ENCODE measurements at places on chromosomes 2 and 18.

- DNase-seq = no peak
Measured at GRCh38 chr18:3930126-3931012, 480.4 kb downstream of the TGIF1 start.

DNA sequence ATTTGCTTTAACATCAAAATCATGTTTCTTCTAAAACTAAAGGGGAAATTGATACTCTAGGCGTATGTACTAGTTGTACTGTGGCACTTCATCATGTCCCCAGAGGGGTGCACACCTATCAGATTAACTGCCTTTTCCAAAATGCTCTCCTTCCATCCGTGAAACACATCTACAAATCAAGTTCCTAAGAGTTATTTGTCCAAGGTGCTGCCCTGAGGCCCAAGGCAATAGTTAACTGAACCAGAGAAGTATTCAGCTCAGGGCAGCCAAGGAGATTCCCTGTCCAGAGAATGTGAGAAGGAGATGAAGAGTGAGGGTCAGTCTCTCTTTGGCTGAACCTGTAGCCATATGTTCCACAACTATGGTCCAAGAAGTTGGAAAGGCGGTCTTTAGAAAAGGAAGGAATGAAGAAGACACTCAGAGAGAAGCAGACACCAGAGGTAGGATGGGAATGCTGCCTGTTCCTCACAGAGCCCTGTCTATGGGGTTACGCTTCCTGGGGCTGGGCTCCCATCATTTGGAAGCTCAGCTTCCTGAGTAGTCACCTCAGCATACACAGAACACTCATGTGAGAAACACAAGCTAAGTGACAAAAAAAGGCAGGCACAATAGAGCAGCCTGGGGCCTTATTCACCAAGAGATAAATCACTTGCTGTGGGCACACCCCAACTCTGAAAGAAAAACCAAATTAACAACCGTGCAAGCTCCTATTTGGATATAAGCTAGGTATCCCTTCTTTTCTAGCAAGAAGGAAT lies 55.6 kb downstream of the ANKRD44 start:
- no peak for DNase-seq

DNA sequence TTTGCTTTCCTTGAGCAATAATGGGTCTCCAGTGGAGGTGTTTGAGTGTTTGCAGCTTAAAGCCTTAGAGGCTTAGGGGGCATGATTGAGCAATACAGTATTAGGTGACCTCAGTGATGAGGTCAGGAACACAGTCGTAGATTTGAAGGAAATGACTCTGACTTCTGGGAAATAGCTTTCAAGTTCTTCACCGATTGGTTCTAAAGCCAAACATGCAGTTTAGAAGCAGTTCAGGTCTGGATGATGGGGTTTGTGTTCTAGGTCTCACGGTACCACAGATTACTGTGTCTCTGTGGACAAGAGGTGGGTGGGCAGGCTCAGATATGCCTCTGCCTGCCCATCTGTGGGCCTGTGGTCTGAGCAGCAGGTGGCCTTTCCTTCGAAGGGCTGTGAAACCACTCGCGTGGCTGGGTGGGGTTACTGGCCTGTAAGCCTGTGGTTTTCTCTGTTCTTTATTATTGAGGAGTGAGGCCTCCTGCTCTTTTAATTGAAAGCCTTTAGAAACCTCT lies 7.8 kb downstream of the MTHFD2 start:
- DNase-seq = no peak

DNA sequence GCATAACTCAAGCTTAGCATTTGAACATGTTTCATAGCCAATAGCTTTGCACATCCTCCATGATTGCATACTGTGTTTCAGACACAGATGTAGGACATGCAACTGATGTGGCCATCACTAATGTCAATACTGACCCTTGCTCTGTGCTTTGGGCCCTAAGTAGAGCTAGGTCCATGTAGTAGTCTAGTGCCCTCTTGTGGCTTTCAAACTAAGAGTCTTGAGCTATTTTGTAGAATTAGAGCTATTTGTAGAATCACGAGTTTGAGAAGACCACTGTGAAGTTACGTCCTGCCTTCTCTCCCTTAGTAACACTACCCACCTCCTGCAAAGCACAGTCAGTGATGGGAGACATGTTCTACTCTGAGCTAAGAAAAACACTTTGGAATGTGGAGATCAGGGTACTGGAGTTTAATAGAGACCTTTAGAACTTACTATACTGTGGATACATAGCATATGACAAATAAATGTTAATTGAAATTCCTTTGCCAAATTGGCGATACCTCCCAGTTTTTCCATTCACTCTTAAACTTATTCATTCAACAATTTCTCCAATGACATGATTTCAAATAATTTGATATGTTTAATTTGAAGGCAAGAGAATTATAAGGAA lies 306.5 kb upstream of the TNP1 start:
- DNase-seq = no peak

DNA sequence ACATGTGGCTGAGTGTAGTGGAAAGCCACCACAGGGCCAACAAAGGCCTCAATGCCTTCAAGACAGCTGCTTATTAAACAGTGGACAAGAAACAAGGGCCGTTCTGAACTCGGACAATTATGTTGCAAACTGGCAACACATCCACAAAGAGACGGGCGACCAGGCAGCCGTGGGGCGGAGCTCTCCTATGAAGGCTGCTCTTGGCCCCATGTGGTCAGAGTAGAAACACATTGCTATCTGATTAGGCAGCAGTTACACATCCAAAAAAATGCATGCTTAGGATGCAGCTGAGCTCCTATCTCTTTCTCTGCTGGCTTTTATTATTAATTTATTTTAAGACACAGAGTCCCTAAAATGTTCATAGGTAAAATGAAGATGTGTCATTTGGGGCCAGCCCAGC lies 163.4 kb downstream of the TMEM163 start:
- no peak for DNase-seq

GRCh38 chr2:214836568-214836967 lies 27.1 kb upstream of the BARD1 start:
- no peak for DNase-seq

GRCh38 chr2:26530240-26530540 lies 52.3 kb upstream of the OTOF start:
- DNase-seq = no peak

DNA sequence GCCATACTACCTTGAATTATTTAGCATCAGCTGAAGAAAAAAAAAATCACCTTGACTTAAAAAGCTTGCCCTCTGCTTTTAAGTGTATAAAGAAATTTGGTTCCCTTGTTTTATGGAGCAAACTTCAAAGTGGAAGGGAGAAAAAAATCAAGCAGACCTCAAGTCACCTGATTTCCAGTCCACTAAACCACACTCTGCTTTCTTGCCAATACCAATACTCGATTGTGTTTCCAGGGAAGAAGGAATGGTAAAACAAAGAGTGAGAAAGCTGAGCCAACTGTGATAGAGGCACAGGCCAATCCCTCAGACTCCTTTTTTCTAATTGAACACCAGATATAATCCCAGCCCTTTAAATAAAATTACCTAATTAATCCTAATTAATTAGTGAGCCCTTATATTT lies 587.3 kb downstream of the ARHGAP15 start:
- DNase-seq = no peak

- no peak for DNase-seq
Measured at GRCh38 chr2:55158111-55158814, 73.8 kb downstream of the CLHC1 start.

DNA sequence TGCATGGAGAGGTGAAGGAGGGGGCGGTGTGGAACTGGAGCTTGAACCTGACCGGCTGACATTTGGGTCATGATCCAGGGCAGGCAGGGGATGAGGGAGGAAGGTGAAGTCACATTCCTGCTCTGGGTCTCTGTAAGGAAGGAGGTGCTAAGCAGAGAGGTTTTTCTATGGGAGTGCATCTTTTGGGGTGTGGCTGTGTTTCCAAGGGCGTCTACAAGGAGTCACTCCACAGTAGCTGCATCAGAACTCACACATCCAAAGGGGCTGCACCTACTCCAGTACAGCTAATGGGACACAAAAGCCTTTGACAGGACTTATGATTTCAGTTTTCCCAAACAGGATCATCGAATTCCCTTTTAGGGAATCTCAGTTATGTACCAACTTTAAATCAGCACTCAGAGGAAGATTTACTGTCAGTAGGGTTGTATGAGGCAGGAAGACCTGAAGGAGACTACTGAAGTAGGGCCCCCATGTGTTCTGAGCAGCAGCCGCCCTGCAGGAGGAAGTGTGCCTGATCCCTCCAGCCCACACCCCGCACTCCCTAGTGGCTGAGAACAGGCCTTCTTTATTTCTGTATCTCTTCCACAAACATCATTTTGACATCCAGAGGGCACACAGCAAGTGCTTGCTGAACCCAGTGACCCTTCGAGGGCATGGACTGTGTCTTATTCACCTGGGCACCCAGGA lies 137.2 kb downstream of the CELF4 start:
- no peak for DNase-seq

- no peak for DNase-seq
Measured at GRCh38 chr18:10420561-10421352, 33.7 kb upstream of the APCDD1 start.

GRCh38 chr2:7209757-7210555 lies 292.7 kb downstream of the RNF144A start:
- DNase-seq = no peak

- no peak for DNase-seq
Measured at GRCh38 chr2:157329524-157329923, 3.9 kb upstream of the ERMN start.

DNA sequence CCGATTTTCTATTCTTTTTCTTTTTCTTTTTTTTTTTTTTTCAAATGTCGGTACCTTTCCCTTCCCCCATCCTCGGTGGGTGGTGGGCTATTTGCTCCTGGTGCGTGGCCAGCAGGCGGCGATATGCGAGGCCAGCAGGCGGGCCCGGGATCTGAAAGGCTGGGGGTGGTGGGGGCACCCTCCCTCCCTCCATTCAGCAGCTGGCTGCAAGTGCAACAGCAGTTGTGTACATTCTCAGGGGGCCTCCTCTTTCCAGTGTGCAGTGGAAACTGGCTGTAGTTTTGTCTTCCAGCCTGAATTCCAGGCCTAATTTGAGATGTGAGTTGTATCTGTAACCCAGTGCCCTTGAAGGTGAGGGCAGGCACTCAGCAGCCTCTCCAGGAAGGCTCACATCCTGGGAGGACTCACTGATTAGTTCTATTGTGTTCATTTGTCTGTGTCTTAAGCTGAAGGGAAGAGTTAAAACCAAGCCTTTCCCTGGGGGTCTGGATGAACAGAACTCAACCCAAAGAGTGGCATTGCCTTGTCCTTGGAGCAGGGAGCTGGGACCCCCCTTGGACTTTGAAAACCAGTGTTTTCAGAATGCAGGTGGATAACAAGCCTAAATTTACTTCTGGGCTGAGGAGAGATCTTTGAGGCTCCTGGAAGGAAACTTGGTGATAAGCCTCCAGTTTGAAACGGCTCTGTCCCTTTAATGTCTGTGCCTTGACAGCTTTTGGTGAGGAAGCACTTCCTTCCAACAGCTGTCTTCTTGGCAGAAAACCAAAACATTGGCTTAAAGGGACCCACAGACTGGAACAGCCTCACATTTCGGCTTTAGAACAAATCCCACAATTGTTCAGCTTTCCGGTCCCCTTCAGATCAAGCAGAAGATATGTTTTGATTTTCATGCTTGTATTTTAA lies 3.3 kb downstream of the MYCN start:
- peak; percentile 64 for DNase-seq

DNA sequence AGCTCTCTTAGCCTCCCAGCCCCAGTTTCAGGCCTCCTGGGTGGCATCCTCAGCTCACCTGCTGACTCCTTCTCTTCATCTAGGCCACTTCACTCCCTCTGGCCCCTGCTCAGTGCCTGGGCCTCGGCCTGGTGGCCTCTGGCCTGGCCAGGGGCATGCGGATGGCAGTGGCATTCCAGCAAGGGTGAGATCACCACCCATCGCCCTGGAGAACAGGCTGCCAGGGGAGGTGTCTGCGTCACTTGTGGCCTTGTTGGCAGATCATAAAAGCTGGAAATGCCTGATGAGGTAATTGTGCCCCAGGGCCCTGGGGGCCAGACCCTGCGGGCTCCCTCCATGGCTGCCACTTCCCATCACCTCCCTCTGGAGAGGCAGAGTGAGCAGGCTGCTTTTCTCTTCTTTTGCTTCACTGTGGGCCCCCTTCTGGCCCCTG lies 72.5 kb upstream of the SMAD2 start:
- no peak for DNase-seq

DNA sequence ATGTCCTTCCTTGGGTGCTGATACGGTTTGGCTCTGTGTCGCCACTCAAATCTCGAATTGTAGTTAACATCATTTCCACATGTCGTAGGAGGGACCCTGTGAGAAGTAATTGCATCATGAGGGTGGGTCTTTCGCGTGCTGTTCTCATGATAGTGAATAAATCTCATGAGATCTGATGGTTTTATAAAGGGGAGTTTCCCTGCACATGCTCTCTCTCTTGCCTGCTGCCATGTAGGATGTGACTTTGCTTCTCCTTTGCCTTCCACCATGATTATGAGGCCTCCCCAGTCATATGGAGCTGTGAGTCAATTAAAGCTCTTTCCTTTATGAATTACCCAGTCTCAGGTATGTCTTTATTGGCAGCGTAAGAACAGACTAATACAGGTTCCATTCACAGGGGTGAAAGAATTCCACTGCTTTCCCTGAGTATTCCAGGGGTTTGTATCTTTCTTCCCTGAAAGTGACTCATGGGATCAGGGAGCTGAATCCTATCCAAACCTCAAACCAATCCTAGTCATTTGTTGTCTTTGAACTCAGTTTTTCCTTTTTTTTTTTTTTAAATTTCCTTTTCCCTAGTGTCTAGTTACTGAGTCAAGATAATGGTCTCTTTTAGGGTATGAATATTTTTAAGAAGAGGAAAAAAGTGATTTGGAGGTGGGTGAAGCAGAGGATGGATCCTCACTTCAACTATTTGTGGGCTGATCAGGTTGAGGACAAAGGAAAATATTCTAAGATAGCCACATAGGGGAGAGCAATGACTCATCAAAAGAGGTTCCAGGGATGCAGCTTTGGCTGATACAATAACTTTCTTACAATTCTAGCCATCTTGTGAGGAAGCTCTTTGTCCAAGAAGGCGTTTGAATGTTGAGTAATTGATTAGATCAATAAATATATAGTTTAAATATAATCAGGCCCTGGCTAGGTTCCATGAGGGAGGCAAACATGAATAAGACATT lies 19.5 kb upstream of the KCNE4 start:
- no peak for DNase-seq

GRCh38 chr2:71659868-71660518 lies 206.6 kb downstream of the DYSF start:
- no peak for DNase-seq

GRCh38 chr2:8636041-8636491 lies 45.8 kb upstream of the ID2 start:
- DNase-seq = no peak

- DNase-seq = no peak
Measured at GRCh38 chr2:238941262-238941792, 93.4 kb downstream of the TWIST2 start.

- DNase-seq = no peak
Measured at GRCh38 chr2:201824212-201824611, 17.9 kb downstream of the CDK15 start.

- DNase-seq = no peak
Measured at GRCh38 chr2:186575856-186576255, 14.0 kb upstream of the ITGAV start.

- DNase-seq = no peak
Measured at GRCh38 chr2:134170294-134170693, 83.6 kb upstream of the MGAT5 start.

- no peak for DNase-seq
Measured at GRCh38 chr18:42901161-42901560, 214.3 kb downstream of the RIT2 start.

Data from DMS79 (cell line).